Stimulated activated CD8-positive, alpha-beta memory T cell treated with anti-CD3 and anti-CD28 coated beads, Interleukin-4, amount 100 ng/mL, for 48 hours (primary cell): ENCODE measurements at places on chromosomes 7 and 10.

DNA sequence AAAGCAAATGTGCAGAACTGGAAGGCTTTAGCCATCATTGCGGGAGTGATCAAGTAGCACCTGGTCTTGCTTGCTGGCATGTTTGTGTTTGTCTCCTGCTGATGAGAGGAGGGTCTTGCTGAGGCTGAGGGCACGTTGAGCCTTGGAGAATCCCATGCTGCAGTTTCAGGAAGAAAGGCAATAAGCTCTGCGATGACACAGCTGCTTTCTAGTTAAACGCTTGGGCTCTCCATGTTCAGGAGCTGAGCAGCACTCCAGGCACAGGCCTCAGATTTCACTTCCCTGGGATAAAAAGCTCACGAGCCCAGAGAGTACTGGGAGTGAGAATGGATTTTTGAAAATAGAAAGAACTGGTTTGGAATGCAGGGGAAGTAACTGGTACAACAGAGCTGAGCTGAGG is 100.8 kb downstream of the LRRC18 start:
- DNase-seq, result no peak

- DNase-seq, result no peak
Observed at GRCh38 chr10:5092848-5093790, 1.1 kb upstream of the AKR1C3 start.

DNA sequence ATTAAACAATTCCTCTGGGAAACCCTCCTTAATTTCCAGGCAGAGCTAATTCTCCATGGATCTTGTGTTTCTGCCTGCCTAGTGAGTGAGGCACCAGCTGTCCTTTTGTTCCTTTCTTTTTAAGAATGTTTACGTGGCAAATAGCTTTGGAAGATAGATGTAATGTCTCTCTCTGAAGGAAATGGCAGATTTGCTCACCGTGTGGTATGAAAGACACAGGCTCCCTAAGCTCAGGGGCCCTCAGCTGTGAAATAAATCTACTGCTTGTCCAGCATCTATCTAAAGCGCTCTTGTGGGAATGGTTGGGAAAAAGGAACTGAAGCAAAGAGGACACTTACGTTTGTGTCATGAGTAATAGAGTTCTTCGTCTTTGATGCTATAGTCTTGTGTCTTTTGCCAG is 64.6 kb downstream of the FAS start:
- no peak for DNase-seq

DNA sequence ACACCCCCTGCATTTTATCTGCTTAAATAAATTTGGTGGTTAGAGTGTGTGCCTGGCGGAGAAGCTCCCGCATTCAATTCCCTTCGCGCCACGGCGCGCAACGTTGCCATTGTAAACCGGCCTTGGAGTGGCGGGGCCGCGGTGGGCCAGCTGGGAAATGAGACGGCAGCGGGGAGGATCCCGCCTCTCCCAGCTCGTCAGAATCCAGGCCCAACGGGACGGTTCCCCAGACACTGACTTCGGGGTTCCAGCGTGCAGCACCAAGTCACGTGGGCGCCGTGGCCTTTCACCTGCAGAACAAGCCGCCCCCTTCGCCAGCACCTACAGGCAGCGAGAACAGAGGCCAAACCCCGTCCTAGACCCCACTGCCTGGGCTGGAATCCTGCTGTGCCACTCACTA is 103.4 kb downstream of the GRID1 start:
- peak; percentile 15 for DNase-seq

DNA sequence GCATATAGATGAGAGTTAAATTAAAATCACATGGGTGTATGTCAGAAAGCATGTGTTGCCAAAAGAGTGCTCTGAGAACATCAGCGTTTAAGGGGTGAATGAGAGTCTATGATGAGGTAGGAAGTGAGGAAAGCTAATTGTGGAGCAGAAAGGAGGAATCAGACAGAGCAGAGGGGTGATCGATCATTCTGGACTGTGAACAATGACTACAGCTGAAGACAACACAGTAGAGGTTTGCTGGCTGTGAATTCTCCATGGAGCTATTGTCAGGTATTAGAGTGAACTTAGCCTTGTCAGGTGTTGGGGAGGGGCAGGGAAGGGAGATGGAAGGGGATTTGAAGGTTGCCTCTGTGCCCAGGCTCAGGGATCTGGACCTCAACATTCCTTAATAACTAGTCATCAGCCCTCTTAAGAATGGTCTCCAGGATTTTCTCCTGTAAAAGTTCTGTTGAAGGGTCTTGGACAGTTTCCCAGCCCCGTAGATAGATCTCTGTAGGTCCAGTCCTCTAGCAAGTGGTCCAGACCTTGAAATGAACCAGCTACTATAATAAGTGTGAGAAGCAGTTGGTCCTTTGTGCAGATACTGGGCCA is 57.1 kb downstream of the KIF5B start:
- DNase-seq, result no peak

DNA sequence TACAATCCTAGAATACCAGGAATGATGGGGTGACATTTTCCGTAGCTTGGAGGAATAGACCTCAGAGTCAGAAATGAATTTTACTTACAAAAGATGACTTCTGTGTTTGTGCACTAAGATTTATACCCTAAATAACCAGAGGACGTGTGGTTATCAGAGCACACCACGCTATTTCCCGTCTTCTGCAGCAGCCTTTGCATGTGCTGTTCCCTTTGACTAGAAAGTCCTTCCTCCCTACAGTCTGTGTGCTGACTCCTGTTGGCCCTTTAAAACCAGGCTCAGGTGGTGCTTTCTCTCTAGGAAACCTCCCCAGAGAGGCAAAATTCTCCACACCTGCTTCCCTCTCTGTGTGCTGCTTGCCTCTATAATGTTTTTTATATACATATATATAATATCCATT is 73.3 kb upstream of the SMNDC1 start:
- no peak for DNase-seq

DNA sequence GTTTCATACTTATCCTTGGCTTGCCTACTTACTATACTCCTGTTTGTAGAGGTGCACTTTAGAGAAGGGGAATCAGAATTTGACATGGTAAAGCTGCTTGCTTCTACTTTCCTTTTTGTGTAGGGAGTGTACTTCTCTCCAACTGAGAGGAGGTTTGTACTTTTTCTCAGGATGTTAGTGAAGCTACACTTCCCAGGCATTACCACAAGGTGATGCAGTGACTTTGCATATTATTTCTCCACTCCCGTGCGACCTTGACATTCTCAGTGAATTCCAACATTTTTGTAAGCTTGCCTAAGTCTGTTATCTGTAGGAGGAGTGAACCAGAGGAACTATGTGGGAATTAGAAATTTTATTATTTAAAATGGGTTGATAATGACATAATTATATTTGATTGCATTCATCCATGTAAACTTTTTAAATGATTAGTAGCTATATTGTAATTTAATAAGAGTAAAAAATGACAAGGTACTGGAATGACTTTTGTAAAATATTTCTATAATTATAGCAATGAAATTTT is 5.2 kb downstream of the TAX1BP1 start:
- no peak for DNase-seq

DNA sequence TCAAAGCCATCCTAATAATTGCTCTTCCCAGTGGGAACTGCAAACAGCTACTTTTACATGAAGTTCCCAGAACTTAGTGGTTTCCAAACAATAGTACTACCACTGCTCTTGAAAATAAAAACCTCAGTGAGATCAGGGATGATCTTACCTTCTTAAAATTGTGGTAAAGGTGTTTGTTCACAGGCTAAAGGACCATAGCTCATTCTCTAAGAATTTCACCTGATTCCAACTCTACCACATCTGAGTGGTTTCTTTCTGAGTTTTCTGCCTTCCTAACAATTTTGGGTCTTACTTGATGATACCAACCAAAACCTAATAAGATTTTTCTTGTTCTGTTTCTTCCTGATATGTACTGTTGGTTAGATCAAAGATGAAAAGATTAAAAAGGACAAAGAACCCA is 45.6 kb upstream of the AGBL3 start:
- no peak for DNase-seq

- no peak for DNase-seq
Observed at GRCh38 chr7:88480896-88481295, 174.2 kb upstream of the STEAP4 start.

- no peak for DNase-seq
Observed at GRCh38 chr7:25798344-25798743, 353.7 kb upstream of the NFE2L3 start.

DNA sequence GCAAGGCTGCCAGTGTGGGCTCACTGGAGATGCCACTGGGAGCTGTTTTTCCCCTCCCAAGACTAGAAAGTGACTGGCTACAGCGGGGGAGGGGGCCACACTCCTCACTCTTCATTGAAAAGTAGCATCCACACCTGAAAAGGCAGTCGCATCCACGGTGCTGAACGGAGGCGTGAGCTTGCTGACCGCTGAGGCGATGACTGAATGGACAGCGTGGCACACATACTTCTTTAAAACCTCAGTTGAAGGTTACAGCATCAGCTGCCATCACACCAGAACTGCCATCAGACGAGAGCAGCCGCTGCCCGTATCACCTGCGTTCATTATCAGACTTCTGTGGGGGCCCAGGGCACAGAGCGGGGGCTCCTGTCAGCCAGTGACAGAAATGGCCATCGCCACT is 327.2 kb downstream of the DNAJB6 start:
- DNase-seq, result no peak

DNA sequence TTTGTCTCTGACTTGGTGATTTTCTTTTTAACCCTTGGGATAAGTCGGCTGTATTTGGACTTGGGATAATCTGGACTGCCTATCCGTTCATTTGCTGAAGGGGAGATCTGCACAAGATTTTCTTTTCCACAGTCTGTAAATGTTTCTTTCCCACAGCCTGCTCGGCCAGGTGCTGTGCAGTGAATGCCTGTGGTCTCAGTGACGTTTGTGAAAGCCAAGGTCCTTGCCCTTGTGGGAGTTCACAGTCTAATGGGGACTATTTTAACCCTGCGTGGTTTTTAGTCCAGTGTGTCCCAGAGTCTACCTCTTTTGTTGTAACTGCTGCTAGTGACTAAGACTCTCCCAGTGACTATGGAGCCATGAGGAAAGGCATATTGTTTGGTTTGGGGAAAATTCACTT is 8.9 kb downstream of the PNLIP start:
- no peak for DNase-seq

DNA sequence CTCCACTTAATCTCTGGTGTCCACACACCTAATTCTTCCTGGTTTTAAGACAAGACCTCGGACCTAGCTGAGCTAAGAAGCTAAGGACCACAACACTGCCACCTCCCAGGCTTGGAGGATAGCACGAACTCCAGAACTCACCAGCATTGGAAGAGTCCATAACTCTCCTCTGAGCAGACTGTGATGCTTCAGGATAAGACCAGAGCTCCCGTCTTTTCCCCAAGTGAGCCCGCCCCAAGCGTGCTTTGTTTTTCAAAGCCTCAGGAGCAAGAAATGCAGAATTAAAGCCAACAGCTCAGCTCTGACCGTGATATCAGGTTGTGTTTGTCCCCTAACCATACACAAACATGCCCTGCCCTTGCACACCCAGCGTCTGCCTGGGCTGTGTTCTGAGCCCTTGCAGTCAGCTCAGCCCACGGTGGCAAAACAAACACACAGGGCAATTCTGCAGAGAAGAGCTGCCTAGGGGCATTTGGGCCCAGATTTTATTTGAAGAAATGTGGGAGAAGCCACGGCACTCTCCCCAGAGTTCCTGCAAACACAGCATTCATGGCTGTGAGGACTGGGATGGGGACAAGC is 145.4 kb downstream of the WDR11 start:
- DNase-seq, result no peak

DNA sequence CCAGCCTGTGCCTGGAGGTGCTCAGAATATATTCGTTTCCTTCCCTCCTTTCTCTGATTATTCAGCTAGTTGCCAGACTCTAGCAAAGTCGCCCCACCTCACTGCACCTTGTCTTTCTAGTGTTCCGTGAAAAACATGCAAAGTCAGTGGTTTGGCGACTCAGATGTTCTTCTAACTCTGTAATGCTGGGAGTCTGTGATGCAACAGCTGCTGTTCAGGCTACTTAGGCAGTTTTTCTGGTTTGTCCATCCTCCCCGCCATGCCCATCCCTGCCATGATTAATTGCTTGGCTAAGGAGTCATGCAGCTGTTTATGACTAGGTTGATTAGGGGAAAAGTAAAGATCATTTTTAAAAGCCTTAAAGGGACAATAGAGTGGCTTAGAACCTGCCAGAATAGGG is 99.4 kb downstream of the MTPN start:
- DNase-seq, result no peak

DNA sequence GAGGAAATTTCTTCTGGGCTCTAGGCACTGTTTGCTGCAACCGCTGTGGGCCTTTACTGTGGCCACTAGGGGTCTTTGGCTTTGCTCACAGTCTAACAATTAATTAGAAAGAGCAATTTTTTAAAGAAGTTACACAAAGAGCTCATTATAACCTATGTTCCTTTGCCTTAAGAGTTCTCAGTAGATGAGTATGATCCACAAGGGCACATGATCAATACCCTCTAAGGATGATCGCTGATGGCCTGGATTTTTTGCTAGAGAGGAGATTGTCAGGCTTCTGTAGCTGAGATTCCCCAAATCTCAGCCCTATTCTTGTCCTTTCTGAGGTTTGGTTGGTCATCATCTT is 80.8 kb upstream of the RHOBTB1 start:
- no peak for DNase-seq

- no peak for DNase-seq
Observed at GRCh38 chr10:101941871-101942270, 98.3 kb upstream of the KCNIP2 start.

GRCh38 chr10:36349445-36350078 is 707.5 kb upstream of the FZD8 start:
- DNase-seq, result no peak

DNA sequence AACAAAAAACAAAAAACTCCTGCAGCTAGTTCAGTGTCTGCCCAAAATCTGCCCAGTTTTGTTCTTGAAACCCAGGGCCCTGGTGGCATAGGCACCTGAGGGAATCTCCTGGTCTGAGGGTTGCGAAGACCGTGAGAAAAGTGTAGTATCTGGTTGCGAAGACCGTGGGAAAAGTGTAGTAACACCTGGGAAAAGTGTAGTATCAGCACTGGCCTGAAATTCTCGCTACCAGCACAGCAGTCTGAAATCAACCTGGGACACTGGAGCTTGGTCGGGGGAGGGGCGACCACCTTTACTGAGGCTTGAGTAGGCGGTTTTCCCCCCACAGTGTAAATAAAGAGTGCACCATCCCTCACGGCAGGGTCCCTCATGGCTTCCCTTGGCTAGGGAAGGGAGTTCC is 82.5 kb upstream of the SP4 start:
- DNase-seq, result no peak

DNA sequence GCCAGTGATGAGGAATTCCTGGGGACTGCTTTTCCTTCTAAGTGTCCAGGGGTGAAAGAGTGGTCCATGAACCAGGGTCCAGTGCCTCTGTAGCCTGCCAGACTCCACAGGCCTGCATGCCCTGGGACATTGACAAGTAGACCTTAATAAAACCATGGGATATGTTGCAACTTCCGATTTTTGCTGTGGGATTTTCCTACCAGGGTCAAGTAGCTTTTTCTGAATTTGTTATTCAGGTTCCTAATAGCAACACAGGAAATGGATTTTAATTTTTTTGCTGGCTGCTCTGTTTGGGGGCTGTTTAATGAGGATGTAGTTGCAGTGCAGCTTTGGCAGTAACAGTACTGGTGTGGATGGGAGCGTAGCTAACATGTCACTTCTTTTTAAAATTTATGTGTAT is 42.1 kb downstream of the WBP1L start:
- no peak for DNase-seq

GRCh38 chr7:149838992-149839408 is 825 bp downstream of the ZNF862 start:
- no peak for DNase-seq

GRCh38 chr7:148151778-148152177 is 438.8 kb upstream of the C7orf33 start:
- no peak for DNase-seq

GRCh38 chr10:91551856-91552255 is 81.0 kb downstream of the PPP1R3C start:
- DNase-seq, result no peak

- no peak for DNase-seq
Observed at GRCh38 chr10:109187677-109188076, 735.6 kb downstream of the XPNPEP1 start.
